ENCODE measurements at places on chromosomes 5 and 9. TPM values are rescaled to one million over a fixed set of nuclear protein-coding genes. Genes with fewer than 3 reads are reported as not detected.

AQP7 gene
- total RNA-seq: 0.47 TPM

NME5 gene
- not detected for total RNA-seq

IL7R gene
- 0.46 TPM for total RNA-seq

INSL4 gene
- 17.0 TPM for total RNA-seq

RNF130 gene
- total RNA-seq: 37.5 TPM

Measured in A549 treated with CORT108297 at 1 μM for 4 hours (cell line).